Naive thymus-derived CD8-positive, alpha-beta T cell (primary cell): ENCODE measurements at places on chromosomes 12 and 14. TPM values are rescaled to one million over a fixed set of nuclear protein-coding genes. Genes with fewer than 3 reads are reported as not detected.
A peak's percentile ranks its signal among the peaks of the same experiment; 100 is the strongest.

DNA sequence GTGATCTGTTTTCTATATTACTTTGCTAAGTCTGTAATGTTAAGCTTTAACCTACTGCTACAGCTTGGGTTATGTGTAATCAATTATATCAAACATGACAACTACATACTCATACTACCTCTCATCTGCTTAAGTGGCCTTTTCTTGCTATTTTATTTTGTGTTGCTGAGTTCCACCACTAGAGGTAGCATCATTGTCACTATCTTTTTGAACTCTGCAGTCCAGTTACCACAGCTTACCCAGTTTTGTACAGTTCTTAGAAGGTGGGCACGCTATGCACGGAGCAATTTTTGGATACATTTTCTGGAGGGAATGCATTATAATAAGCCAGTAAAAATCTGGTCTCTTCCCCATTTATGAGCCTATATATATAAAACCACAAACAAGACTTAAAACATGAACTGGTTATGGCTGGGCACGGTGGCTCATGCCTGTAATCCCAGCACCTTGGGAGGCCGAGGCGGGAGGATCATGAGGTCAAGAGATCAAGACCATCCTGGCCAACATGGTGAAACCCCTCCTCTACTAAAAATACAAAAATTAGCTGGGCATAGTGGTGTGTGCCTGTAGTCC is 48.5 kb downstream of the SAV1 start:
- no peak for DNase-seq

DNA sequence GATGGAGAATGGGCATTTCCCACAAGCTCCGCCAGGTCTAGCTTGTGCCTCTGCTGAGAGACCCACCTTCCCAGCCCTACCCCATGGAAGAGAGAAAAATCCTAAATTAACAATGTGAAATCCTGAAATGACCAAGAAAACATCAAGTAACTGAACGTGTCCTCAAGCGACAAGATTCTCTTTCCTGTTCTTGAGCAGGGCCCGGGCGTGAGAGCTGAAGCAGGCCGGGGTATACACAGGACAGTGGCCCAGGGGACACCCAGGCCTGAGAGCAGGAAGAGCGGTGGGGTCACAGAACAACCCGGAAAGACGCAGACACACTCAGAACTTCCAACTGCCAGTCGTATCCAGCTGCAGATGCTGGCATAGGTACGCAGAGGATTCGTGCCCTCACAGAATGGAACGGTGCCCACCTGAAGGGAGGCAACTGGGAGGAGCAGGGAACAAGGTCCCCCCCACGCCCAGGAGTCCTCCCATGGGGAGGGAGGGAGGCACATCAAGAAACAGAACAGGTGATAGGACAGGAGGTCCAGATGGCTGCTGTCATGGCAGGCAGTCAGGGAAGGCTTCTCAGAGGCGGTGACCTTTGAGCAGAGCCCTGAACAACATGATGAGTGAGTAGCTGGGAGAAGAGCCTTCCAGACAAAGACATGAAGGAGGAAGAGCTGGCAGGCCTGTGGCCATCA is 9.1 kb downstream of the RIMBP2 start:
- DNase-seq = no peak

HOXC6 gene
- not detected for total RNA-seq

PLBD1 gene
- 0.86 TPM for total RNA-seq

DNA sequence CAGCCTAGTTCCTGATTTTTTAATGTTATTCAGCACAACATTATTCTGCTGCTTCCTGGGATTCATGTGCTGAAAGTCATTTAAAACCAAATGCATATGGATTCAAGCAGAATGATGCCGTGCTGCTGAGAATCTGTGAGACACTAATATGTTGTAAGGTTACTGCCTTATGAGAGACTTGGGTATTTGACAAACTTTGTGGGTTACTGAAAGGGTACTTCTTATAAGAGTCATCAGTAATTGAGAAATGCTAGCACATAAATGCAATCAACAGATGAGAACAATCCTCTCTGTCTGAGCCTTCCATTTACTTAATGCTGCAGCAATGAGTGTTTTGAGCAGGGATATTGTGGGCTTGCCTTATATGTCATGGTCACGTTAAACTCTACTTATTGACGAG is 175.7 kb downstream of the NPAS3 start:
- DNase-seq = no peak

APOF gene
- total RNA-seq = not detected

DNA sequence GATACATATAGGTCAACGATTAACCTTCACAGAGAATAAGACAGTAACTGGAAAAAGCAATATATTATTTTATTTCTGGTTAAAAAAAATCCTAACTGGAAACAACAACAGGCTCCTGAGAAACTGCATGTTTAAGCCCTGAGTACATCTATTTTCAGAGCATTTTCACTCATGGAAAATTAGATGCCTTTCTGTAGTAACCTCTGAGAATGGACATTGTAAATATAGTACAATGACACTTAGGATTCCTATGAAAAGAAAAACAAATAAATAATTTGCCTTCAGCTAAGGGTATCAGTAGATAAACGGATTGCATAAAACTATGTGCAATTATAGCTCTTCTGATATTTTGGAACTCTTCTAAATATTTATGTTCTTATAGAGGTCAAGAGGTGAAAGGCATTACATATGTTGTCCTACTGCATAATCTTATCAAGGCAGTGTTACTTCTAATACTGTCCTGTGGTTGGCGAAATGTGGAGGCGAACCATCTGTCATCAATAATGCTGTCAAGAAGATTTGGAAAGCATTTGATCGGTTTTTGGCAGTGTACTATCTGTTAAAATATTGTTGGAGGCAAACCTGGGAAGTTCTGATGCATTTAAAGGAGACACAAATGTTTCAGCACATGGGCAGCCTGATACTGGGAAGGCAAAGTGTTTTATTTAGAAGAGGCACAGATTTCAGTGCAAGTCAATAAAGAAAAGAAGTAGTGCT is 381.8 kb downstream of the BTG1 start:
- DNase-seq = no peak

DNA sequence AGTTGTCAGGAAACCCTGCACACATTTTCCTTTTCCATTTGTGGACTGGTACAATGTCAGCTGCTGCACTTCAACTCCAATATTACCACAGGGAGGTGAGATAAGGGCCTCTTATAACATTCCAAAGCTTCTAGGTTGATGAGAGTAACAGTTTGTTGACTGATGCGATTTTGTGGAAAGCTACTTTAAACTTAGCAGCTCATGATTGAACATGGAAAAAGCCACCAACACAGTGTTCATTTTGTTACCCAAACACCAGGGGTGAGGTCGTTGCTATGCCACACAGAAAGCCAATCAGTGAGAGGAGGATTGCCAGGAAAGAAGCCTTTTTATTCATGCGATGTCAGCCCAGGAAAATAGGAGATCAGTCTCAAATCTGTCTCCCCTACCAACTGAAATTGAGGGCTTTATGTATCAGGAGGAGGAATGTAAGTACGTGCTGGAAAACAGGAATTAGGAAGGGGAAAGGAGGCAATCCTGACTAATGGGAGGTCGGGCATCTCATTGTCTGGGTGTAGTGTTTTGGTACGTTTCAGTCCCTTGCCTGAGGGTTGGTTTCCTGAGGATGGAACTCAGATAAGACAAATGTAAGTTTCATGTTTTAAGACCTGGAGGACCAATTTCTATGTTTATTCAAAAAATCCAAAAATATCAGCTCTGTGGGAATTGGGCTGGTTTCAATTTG is 92.7 kb upstream of the PLEKHA5 start:
- DNase-seq = no peak

DNA sequence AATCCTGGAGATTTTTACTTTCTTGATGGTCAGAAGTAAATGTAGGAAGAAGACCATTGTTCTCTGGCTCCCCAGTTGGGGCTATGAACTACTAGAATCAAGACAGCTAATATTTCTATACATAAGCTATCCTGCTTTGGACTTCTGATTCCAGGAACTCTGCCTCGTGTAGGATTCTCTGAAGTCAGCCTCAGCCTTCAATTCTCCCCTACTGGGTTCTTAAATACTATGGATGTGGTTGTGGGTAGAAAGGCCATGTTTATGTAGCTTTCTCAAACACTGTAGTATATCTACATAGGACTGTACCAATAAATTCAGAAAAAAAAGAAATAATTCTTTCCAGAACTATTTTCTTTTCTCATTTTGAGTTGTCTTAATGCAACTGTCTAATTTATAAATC is 302.5 kb downstream of the ITPR2 start:
- DNase-seq = no peak

INHBC gene
- total RNA-seq = 0.19 TPM

DNA sequence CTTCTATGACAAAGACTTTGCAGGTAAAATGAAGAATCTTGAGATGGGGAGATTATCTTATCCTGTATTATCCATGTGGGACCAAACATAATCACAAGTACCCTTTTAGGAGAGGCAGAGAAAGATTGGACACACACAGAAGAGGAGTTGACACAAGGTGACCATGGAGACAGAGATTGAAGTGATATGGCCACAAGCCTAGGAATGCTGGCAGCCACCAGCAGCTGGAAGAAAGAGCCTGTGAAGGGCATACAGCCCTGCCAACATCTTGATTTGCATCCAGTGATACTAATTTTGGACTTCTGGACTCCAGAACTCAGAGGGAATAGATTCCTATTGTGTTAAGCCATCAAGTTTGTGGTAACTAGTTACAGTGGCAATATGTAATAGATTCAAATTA is 78.1 kb downstream of the RPS29 start:
- DNase-seq = no peak

SPX gene
- total RNA-seq = 0.36 TPM

DNA sequence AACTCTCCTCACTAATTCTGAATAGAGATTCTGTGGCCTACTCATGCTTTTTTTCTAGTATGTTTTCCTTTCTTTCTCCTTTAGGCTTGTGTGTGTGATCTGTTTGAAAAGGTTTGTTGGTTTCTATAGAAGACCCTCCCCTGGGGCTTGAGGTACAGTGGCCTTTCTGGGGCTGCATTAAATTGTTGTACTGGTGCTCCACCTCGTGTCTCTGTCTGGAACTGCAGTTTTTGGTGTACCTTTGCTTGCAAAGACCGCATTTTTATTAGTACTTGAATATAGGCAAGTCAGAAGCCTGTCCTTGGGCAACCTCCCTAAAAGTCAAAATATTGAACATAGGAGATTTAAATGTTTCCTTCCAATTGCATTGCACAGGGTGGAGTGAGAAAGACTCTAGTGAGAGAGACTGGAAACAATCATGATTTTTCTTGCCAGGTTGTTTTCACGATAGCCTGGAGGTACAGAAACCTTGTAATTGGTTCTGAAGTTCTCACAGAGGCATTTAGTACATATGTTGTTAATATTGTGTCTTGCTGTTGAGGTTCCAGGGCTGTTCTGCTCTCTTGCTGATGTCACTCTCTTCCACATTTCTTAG is 39.0 kb downstream of the SLCO1B1 start:
- DNase-seq = peak; percentile 7

DNA sequence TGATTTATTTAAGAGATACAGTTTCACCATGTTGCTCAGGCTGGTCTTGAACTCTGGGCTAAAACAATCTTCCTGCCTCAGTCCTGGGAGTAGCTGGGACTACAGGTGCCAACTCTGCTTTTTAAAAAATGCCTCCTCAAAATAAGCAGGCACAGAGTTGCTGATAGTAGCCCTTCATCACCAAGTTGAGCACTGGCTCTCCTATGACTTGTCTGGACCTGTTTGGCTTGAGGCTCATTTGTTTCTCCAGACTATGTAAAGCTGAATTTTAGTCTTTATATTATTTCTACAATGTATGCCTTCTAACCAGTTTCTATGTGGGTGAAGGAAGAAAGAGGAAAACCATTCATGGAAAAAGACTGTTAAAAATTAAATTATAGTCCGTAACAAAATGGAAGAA is 39.5 kb upstream of the RAD51AP1 start:
- DNase-seq = no peak

MYF5 gene
- total RNA-seq = not detected

MCRS1 gene
- 94.4 TPM for total RNA-seq

GRCh38 chr12:7004287-7004803 is 13.9 kb downstream of the LPCAT3 start:
- no peak for DNase-seq

GRCh38 chr12:57229046-57229633 is 371 bp upstream of the SHMT2 start:
- no peak for DNase-seq

- no peak for DNase-seq
Measured at GRCh38 chr14:78498062-78498595, 328.0 kb downstream of the NRXN3 start.

DNA sequence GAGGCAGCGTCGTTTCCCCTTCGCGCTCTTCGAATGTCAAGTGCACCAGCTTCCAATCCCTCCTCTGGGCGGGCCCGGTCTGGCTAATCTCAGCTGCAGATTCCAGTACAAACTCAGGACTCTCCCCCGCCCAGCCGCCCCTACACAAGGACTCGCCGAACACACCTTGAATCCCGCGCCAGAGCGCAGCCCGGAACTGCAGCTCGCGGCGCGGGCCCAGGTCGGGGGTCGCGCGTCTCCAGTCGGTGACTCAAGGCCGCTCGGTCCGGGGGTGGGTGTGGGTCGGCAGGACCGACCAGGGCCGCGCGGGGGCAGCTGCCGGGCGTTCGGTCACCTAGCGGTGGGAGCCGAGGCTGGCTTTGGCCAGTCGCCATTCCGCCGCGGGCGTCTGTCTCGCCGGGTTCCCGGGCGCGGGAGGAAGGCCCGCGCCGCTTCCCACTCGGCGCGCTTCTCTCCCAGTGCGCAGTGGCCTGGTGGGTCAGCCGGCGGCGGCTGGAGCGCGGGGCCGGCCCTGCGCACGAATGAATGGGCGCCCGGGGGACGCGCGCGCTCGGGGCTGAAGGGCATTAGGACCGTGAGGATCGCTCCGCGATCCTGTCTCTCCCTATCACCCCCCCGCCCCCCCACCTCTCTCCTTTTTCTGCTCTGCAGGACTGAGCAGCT is at the start of gene GALNT16:
GALNT16 (plus strand) TSS at position 632 of the 663 bp plus-strand sequence. CDS start 133 bp downstream, outside the sequence.
- DNase-seq = no peak

GRCh38 chr12:32988982-32989381 is 92.4 kb upstream of the PKP2 start:
- no peak for DNase-seq

EEA1 gene
- 17.4 TPM for total RNA-seq

DNA sequence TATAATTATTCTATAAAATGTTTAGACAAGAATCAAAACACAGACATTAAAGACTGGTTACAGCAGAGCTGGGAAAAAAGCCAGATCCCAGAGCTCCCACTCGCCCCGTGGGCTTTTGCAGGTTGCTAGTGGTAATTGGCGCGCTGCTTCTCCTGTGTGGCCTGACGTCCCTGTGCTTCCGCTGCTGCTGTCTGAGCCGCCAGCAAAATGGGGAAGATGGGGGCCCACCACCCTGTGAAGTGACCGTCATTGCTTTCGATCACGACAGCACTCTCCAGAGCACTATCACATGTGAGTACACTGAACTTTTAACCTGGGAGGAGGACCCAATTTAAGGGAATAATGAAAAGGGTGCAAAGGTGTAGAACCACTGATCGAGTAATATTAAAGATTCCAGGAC is 7.5 kb downstream of the TMEM52B start:
- no peak for DNase-seq

PNP gene
- 64.6 TPM for total RNA-seq

DNA sequence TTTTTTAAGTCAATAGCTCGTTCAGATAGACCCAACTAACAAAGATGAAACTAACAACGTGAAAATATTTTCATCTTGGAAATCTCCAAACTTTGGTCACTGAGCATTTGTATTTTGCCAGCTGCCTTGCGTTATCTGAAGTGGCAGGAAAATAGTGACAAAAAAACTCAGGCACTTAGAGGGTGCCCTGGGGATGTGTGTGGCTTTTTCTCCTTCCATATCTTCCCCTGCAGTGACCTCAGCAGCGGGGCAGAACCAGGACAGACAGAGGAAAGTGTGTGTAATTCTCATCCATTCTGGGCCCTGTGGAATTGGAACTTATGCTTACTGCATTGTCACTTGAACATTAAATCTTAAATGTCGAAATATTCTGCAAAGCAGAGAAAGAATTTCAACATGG is 152.0 kb downstream of the BCAT1 start:
- no peak for DNase-seq
